ENCODE measurements at places on chromosomes 3 and 15.
A peak's percentile ranks its signal among the peaks of the same experiment; 100 is the strongest.

GRCh38 chr3:128884992-128885391 lies 5.6 kb downstream of the ACAD9 start:
- DNase-seq = no peak

- DNase-seq = no peak
Measured at GRCh38 chr15:22808761-22809280, 22.4 kb downstream of the NIPA1 start.

DNA sequence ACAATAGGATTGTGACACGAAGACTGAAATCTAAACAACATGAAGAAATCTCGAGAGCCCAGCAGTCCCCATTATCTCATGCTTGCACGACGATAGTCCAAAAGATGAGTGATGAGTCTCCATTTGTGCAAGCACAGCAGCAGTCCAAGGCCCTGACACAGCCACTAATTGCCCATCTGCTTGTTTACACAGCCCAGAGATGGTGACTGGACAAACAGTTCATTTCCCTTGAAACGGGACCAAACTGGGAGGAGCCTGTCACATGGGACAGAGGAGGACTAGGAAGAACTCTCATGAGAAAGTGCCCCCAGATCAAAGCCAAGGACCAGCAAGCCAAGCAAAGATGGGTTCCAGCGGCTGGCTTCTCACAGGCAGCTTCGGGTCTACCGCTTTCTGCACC lies 121.0 kb downstream of the GREM1 start:
- no peak for DNase-seq

- DNase-seq = no peak
Measured at GRCh38 chr3:46416125-46416810, 9.2 kb downstream of the CCRL2 start.

DNA sequence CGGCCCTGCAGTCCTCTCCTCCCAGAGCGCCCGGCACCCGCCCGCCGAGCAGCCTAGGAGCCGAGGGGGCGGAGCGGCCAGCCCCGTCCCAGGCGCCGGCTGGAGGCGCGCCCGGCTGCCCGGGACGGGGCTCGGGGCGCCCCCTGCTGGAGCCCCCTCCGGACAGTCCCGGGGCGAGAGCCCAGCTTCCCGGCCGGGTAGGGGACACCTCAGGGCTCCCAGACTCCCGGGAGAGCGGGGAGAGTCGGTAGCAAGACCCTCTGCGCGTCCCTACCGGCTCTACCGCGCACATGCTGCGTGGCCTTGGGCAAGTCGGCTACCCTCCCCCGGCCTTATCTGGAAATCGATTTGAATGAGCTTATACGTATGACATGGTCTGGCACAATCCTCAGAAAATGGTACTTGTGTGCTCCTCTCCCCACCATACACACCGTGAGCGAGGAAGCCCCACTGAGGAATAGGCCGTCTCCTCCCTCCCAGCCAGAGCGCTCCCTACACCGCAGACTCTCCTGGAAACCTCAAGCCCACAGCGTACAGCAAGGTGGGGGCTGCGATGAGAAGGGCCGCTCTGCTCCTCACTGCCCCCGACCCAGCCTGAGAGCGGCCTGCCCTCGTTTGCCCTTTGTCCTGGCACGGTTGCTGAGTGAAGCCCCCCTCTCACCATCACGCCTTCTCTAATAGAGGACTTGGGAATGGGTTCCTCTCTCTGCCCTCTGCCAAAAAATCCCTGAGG lies at the start of gene DAPK2:
DAPK2 (minus strand) TSS at position 65 of the 733 bp plus-strand sequence. CDS start 6,224 bp downstream, outside the sequence.
- DNase-seq = peak; percentile 97

GRCh38 chr3:14472471-14473351 lies 67.4 kb downstream of the GRIP2 start:
- peak; percentile 94 for DNase-seq

DNA sequence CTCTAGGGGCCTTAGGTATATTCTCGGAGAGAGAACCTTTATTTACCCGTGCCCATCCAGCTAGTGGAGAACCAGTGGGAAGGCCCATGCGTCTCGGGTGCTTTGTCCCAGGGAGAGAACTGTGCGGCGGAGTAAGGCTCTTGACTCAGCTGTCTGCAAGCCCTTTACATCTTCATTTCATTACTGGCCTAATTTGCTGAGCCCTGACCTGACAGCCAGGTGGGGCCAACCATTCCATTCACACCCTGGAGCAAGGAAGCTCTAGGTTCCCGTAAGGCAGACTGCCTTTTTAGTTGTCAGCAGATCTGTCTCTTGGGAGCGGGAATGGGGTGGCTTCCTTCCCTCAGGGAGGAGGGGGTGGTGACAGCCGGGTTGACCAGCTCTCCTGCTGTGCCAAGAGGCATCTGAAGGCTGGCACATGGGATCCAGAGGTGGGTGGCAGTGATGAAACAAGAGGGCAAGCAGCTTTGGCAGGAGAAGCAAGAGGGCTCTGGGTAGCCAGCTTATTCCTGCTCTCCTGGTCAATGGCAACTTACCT lies 36.4 kb downstream of the SV2B start:
- DNase-seq = no peak

- DNase-seq = no peak
Measured at GRCh38 chr15:50880651-50881114, 27.8 kb upstream of the AP4E1 start.

DNA sequence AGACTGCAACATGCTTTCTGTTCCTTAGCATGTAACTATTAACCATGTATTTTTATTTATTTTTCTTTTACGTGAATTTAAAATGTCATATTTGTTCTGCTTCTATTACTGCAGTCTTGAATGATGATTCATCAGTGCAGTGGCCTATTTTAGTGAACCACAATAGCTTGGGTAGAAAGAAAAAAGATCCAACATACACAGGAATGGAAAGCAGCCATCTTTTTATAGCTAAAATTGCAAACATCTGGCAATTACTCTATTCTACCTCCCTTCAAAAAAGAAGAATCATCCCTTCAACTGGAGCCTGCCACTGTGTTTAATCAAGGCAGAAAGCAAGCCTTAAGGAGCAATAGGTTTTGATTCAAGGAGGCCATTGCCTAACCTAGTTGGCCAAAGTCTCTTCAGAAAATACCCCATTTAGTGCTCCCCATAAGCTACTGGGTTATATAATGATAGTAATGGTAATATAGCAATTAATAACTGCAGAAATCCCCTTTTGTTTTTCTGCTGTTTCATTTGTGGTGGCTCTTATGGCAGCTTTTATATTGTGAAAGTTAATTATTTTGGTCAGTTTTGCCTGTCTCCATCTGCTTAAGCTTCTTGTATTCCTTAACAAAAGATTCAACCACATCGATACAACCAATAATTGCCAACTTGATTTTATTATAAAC lies 267.3 kb downstream of the LPP start:
- DNase-seq = peak; percentile 44

GRCh38 chr3:7710284-7710683 lies 791.3 kb upstream of the LMCD1 start:
- no peak for DNase-seq

GRCh38 chr15:82554849-82555248 lies 14.6 kb upstream of the RPS17 start:
- no peak for DNase-seq

DNA sequence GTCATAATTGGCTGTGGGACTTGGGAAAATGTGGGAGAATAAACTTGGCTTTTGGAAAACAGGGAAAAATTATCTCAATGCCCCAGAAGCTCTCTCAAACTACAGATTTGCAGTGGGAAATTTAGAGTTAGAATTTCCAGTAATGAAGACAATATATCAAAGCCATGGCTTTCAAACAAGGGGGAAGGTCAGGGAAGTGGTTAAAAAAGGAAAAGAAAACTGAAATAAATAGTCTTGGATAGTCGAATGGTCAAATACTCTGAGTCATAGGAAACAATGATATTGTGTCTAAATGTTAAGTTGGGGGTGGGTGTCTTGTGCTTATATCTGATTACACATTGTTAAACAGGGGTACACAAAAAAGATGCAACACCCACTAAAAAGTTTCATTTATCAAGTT lies 272.4 kb upstream of the COL8A1 start:
- no peak for DNase-seq

DNA sequence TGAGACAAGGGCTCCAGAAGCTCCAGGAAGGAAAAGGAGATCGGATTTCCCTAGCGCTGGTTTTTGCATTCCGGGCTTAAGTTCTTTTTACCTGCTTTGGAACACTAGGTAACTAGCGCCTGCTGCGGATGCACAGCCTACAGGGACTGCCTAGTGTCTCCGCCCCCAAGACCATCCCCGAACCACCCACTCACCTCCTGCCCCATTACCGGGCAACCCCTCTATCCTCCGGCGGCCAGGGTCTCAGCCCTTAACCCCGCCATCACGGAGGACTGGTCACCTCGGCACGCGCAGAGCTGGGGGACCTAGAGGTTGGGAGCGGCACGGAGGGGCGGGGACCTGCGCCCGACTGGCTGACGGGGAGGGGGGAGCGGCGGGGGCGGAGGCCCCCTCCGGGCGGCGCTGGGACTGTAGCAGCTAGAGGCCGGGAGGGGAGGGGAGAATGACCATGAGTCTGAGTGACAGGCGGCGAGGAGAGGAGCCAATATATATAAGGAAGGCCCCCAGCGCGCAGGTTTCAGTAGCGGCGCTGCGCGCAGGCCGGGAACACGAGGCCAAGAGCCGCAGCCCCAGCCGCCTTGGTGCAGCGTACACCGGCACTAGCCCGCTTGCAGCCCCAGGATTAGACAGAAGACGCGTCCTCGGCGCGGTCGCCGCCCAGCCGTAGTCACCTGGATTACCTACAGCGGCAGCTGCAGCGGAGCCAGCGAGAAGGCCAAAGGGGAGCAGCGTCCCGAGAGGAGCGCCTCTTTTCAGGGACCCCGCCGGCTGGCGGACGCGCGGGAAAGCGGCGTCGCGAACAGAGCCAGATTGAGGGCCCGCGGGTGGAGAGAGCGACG lies at the start of gene DLL4:
DLL4 (plus strand) TSS at position 520 of the 839 bp plus-strand sequence. CDS start 329 bp downstream, outside the sequence.
- DNase-seq = peak; percentile 81

GRCh38 chr3:129383292-129383860 lies 45.1 kb downstream of the EFCAB12 start:
- peak; percentile 81 for DNase-seq

- peak; percentile 58 for DNase-seq
Measured at GRCh38 chr15:70643106-70643782, 120.1 kb downstream of the UACA start.

GRCh38 chr15:65060641-65061397 lies 7.0 kb downstream of the RASL12 start:
- no peak for DNase-seq

DNA sequence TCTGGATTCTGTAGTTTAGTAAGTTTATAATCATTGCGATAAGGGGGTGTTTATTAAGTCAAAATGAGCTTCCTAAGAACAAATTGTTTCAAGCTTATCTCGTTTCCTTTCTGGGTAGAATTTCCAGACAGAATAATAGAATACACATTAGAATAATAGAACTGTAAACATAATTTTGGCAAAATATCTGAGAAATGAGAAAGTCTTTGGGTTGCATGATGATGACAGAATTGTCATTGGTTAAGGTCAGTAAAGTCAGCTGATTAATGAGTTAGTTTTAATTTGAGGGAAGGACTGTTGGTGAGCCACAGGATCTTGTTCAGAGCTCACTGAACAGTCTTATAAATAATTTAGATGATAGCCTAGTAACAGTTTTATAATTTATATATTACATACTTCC lies 10.2 kb downstream of the EIF2A start:
- DNase-seq = no peak

GRCh38 chr15:100098705-100099104 lies 243.1 kb downstream of the ADAMTS17 start:
- no peak for DNase-seq

DNA sequence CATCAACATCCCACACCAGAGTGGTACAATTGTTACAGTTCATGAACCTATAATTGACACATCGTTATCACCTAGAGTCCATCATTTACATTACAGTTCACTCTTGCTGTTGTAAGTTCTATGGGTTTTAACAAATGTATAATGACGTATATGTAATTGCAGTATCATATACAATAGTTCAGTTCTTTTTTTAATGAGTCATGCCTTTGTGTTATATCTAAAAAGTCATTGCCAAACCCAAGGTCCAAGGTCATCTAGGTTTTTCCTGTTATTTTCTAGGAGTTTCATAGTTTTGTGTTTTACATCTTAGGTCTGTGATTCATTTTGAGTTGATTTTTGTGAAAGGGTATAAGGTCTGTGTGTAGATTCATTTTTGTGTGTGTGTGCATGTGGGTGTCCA lies 160.9 kb upstream of the GALNT15 start:
- DNase-seq = no peak

GRCh38 chr15:75112278-75112847 lies 89.0 kb downstream of the PPCDC start:
- DNase-seq = no peak

- DNase-seq = no peak
Measured at GRCh38 chr15:32982001-32982400, 212.5 kb downstream of the FMN1 start.

DNA sequence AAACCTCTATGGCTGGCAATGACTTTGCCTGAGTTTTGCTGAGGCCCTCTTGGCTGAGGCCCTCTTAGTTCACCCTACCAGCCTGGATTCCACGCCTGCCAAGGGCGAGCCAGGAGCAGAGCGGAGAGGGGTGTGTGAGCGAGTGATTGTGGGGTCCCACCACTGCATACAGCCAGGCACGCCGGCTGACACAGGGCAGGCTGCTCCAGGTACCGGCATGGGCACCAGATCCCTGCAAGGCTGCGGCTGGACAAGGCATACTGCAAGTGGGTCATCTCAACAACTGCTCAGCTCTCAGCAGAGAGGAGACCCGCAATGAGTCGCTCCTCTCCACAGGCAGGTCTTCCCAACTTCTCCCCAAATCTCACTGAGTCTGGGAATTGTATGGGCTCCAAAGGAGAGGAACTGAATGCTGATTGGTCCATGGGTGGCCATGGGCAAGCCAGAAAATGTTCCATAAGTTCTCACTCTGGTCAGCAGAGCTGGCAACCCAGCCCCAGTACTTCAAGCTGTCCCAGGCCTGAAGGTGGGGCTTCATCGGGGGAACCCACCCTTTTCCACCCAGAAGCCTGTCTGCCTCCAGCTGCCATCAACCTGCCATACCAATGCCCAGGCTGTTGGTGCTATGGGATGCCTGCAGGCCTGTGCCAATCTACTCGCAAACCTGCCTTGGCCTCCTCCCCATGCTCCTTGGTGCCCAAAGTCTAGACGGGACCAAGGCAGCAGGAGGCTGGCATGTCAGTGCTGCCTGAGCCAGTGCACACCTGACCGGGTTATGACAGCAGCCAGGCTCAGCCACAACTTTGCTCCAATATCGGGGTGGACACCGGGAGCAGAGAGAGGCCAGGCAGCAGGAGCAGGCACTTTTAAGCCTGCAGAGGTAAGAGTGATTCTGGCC lies 1273.6 kb upstream of the GBE1 start:
- DNase-seq = no peak

DNA sequence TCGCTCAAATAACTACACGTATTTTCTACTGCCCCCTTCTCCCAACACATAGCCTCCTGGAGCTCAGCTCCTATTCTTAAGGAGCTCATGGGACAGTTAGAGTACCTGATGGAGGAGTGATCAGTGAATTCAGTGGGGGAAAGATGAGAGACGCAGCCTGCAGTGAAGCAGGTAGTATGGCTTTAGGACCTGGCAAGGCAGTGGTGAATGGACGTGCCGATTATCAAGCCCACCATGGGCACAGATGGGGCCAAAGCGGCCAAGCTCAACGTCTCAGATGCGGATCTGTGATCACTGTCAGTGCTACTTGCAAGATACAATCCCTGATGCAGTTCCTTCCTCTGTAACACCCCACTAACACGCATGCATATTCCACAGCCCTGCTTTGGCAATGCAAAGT lies 45.8 kb upstream of the ATP2B2 start:
- no peak for DNase-seq

GRCh38 chr3:127822041-127822681 lies at the start of gene MGLL:
MGLL (minus strand) TSS chr3:127822515; CDS start chr3:127822318, 197 bp downstream.
- no peak for DNase-seq

- DNase-seq = no peak
Measured at GRCh38 chr3:190013943-190014924, 106.5 kb downstream of the P3H2 start.

GRCh38 chr3:23073724-23074305 lies 129.3 kb upstream of the UBE2E2 start:
- no peak for DNase-seq

GRCh38 chr3:48747706-48748105 lies 30.7 kb upstream of the IP6K2 start:
- DNase-seq = no peak

Measured in urothelium cell line (cell line).